SIG-M5 (cell line): ENCODE measurements at places on chromosomes 3 and 15.

- DNase-seq: no peak
Measured at GRCh38 chr15:68823561-68823960, 2.9 kb upstream of the ANP32A start.

GRCh38 chr3:160869825-160870224 is 113.8 kb downstream of the PPM1L start:
- no peak for DNase-seq

DNA sequence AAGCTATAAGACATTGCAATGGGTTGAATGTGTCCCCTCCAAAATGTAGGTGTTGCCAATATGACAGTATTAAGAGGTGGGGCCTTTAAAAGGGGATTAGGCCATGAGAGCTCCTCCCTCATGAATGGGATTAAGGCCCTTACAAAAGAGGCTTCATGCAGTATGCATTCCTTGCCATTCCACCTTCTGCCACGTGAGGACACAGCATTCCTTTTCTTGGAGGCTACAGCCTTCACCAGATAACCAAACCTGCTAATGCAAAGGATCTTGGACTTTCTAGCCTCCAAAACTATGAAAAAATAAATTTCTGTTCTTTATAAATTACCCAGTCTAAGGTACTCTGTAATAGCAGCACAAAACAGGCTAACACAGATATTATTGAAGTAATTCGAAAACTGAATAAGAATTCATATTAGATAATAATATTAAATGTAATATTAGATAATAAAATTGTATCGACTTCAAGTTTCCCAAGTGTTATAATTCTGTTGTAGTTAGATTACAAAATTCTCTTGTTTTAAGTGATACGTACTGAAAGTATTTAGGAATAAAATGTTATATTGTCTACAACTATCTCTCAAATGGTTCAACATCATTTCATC is 29.4 kb upstream of the ATP8B4 start:
- DNase-seq: no peak

DNA sequence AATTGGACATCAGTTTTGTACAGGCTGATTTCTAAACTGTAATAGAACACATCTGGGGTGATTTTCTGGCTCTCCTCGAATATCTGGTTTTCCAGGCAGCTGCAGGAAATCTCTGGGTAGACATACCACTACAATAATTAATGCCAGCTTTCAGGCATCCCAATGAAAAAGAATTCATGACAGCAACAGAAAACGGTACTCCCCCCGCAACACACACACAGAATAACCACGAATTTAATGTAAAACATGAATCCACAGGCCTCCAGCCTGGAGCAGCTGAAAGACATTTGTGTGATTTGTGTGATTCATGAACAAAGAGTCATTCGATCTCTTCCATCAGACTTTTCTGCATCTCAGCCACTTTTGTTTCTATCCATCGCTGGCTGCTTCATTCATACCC is 262.2 kb downstream of the MAGI1 start:
- DNase-seq: no peak

DNA sequence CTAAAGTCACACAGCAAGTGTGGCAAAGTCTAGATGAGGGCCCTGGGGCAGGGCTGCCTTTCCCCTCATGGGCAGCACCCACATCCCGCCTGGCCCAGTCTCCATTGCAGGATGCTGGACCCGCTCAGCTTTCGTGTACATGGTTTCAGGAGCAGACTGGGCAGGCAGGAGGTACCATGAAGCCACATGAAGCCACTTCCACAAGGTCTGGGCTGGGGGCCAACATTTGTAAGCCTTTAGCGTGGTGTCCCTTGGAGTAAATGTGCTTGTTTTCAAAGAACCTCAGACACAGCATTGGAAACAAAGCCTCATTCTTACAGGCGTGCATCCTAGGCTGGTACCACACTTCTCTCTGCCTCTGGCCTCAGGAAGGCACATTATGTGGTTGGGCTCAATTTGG is 34.5 kb downstream of the UMPS start:
- no peak for DNase-seq

- no peak for DNase-seq
Measured at GRCh38 chr3:195807681-195808121, 4.0 kb downstream of the MUC4 start.

GRCh38 chr15:48590723-48591122 is 54.8 kb downstream of the FBN1 start:
- DNase-seq: no peak

DNA sequence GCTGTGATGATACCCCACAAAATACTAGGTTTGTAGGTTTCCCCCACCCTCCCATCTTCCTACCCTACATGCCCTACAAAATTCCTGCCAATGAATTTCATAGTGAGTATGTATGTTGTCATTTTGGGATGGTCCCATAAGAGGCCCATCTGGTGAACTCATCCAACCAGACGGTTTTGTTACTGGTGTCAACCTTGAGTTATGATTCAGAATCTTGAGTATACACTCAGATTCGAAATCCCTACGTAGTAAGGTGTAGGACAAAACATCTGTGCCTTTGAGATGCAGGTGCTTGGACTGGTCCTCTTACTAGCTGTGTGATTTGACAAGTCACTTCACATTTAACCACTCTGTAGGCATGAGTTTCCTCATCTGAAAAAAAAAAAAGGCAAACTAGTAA is 3.6 kb downstream of the SIAH2 start:
- DNase-seq: no peak

DNA sequence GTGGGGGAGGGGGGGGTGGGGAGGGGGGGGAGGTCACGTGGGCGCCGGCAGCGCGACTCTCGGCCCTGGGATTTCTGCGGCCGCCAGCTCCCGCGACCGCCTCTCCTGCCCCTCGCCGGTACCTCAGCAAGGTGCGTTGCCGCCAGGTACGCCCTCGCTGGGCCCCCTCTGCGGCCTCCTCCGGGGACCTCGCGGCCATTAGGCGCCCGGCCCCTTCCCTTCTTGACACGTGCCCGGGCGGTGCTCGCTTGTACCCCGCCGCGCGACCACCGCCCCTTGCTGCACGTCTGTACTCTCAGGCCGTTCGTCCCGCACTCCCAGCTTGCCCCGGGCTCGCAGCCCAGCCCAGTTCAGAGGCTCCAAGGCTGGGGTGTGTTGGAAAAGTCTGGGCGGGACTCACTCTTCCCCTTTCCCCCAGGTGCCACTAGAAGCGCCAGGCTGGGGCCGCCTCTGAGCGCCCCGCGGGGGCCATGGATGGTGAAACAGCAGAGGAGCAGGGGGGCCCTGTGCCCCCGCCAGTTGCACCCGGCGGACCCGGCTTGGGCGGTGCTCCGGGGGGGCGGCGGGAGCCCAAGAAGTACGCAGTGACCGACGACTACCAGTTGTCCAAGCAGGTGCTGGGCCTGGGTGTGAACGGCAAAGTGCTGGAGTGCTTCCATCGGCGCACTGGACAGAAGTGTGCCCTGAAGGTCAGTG is at the start of gene MAPKAPK3:
TSS of gene MAPKAPK3 (plus strand) at position 56 of the 696 bp plus-strand sequence. CDS start at position 471, 415 bp downstream.
- no peak for DNase-seq

- DNase-seq: no peak
Measured at GRCh38 chr15:54033869-54034458, 55.7 kb downstream of the UNC13C start.

DNA sequence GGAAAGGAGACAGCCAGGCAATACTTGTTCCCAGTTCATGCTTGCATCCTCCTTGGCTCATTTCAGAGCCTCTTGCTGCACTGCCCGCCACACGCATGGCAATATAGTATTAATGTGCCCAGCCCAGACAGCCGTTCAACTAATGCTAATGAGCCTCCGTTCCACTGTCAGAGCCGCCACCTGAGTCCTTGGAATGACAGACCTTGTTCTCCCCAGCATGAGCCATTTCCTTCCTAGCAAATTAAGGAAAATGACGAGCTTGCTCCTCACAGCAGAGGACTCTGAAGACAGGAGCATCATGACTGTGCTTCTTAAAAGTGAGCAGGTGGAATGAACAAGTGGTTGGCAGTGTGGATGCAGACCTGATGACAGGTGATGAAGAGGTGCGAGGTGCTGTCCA is 10.8 kb upstream of the LRRC15 start:
- DNase-seq: no peak

DNA sequence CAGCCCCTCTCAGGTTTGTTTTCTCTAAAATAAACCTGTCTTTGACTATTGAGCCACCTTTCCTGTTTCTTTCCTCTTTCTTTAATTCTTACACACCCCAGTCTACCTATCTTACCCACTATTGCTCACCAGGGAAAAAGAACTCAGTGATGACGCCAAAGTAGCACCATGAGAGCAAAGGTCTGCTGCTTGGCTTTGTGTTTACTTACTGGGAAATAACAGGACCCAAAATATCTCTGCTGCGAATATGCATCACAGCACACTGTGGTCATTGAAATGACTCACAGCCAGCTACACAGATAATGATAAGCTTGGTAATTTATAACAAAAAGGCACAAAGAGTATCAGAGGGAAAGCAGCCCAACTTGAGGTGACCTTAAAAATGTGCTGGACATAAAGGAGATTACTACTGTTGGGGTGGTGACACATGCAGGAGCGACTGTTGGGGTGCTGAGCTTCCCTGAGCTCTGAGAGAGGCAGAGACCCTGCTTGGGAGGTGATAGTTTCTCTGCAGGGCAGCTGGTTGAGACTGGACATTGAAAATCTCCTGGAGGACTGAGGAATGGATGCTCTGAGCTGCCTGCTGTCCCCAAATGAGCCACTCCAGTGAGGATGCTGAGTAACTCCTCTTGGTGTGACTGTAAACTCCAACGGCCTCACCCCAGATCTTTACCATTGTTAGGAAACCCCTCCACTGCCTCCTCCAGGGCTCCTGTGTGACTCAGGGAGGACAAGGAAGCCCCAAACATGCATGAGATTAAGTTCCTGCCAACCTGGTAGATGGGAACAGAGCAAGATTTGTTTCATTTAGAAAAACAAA is 14.5 kb downstream of the EFCAB12 start:
- DNase-seq: no peak

- no peak for DNase-seq
Measured at GRCh38 chr3:95227092-95227491, 1164.2 kb downstream of the NSUN3 start.

DNA sequence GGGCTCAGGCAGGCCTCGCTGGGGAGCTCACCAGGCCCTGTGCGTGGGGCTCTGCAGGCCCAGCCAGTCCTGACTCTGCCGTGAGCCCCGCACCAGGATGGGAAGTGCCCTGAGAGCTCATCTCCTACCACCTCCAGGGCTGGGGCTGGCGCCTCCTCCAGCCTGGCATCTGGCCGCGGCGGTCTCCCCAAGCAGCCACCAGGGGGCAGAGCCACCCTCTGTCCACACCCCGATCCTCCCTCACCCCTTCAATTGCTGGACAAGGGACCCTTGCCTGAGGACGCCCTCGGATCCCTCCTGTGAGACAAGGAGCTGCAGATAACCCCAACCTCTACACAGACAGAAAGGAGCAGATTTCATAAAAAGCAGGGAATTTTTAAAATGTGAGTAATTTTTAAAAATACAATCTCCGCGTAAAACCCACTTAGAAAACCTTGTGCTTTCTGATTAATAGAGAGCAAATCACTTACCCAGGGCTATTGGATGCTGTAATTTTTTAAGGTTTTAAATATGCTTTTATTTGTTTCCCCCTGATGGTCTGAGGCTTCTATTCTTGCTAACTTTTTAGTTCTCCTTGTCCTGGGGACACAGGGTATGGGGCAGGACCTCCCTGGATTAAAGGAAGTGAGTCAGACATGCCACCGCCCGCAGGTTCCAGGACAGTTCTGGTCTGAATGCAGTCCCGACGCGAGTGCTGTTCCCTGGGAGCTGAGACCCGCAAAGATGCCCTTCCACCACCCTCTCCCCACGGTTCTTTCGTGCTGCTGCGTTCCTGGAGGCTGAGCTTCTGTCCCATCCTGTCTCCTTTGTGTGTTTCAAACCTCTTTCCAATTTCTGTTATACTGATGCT is 52.3 kb upstream of the CHRNA7 start:
- no peak for DNase-seq

- no peak for DNase-seq
Measured at GRCh38 chr15:29822684-29823459, 604 bp upstream of the TJP1 start.

DNA sequence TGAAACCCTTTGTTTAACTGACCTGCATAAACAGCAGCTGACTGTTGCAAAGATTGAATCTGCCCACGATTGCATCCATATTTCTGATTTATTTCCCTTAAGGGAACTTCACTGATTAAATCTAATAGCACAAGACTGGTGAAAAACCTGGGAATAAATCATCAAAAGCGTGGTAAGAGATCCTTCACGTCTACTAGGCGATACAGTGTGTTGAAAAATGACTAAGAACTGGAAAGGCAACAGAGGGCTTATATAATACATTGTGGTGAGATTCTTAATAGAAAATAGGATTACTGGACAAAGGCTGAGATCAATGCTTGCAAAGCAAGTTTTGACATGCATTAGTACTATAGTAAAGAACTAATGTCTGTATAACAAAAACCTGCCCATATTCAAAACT is 49.0 kb downstream of the POLQ start:
- no peak for DNase-seq

- no peak for DNase-seq
Measured at GRCh38 chr15:86555939-86556338, 476.3 kb downstream of the AGBL1 start.

- no peak for DNase-seq
Measured at GRCh38 chr3:26687466-26687865, 64.9 kb downstream of the LRRC3B start.

DNA sequence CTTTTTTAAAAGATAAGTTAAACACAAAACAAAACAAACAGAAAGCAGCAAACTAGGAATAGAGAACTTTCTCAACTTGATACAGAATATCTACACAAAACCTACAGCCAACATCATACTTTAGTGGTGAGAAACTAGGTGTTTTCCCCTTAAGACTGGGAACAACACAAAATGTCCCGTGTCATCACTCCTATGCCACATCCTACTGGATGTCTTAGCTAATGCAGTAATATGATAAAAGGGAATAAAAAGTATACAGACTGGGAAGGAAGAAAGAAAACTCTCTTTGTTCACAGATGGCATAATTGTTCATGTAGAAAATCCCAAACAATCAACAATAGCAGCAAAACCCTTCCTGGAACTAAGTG is 45.9 kb downstream of the TMEM45A start:
- DNase-seq: no peak

- no peak for DNase-seq
Measured at GRCh38 chr15:101651554-101652097, 555 bp downstream of the TM2D3 start.

GRCh38 chr3:12992629-12993516 is 80.4 kb downstream of the IQSEC1 start:
- no peak for DNase-seq

- no peak for DNase-seq
Measured at GRCh38 chr3:110530902-110531301, 540.7 kb upstream of the NECTIN3 start.

- peak; percentile 60 for DNase-seq
Measured at GRCh38 chr3:196684548-196685407, 27.3 kb downstream of the CEP19 start.
